ENCODE measurements at places on chromosomes 2 and 18. TPM values are rescaled to one million over a fixed set of nuclear protein-coding genes. Genes with fewer than 3 reads are reported as not detected.

The SERPINB7 gene
- 2.8 TPM for total RNA-seq

The XDH gene
- 1.4 TPM for total RNA-seq

The CHRND gene
- total RNA-seq, result not detected

The FN1 gene
- total RNA-seq, result 307 TPM

The CYTIP gene
- 0.22 TPM for total RNA-seq

The COL4A3 gene
- total RNA-seq, result 1.3 TPM

The COL6A3 gene
- total RNA-seq, result 0.21 TPM

The C18orf54 gene
- total RNA-seq, result 2.8 TPM

The B4GALT6 gene
- total RNA-seq, result 4.2 TPM

The ZNF638 gene
- 62.1 TPM for total RNA-seq

The RUFY4 gene
- total RNA-seq, result 0.09 TPM

The VIT gene
- not detected for total RNA-seq

The PRKAG3 gene
- total RNA-seq, result not detected

The FOXI3 gene
- total RNA-seq, result 0.05 TPM

The CIB4 gene
- total RNA-seq, result 0.16 TPM

The REL gene
- 2.8 TPM for total RNA-seq

The CCBE1 gene
- total RNA-seq, result 9.7 TPM

The IL1R1 gene
- 35.7 TPM for total RNA-seq

The REG3A gene
- not detected for total RNA-seq

The COMMD1 gene
- total RNA-seq, result 41.8 TPM

The IL36RN gene
- total RNA-seq, result 0.14 TPM

All from A549 treated with Hydrocortisone at 1 μM for 4 hours (cell line).